ENCODE measurements at places on chromosomes 2 and 18. TPM values are rescaled to one million over a fixed set of nuclear protein-coding genes. Genes with fewer than 3 reads are reported as not detected.

ONECUT2 gene
- total RNA-seq = 0.59 TPM

DPP10 gene
- total RNA-seq = not detected

DAPL1 gene
- total RNA-seq = not detected

DES gene
- total RNA-seq = 0.08 TPM

CDH19 gene
- 2.1 TPM for total RNA-seq

GDF7 gene
- 0.05 TPM for total RNA-seq

KIAA2012 gene
- not detected for total RNA-seq

TGFBRAP1 gene
- total RNA-seq = 16.3 TPM

CD207 gene
- not detected for total RNA-seq

ASB18 gene
- total RNA-seq = not detected

GALR1 gene
- total RNA-seq = not detected

SLC14A1 gene
- total RNA-seq = not detected

CD226 gene
- 0.17 TPM for total RNA-seq

KCNK3 gene
- 1.4 TPM for total RNA-seq

CXCR2 gene
- not detected for total RNA-seq

CCDC74B gene
- 6.1 TPM for total RNA-seq

ACMSD gene
- total RNA-seq = not detected

AMER3 gene
- not detected for total RNA-seq

POTEJ gene
- not detected for total RNA-seq

MROH2A gene
- total RNA-seq = 0.32 TPM

Measured in A549 treated with DMSO at 1 μM for 4 hours (cell line).